ENCODE measurements at places on chromosomes 7 and 10.

GRCh38 chr10:72694476-72695369, 2.8 kb downstream of the MCU start:
- DNase-seq = peak; percentile 65

GRCh38 chr10:65555192-65555591, 1370.6 kb upstream of the LRRTM3 start:
- no peak for DNase-seq

DNA sequence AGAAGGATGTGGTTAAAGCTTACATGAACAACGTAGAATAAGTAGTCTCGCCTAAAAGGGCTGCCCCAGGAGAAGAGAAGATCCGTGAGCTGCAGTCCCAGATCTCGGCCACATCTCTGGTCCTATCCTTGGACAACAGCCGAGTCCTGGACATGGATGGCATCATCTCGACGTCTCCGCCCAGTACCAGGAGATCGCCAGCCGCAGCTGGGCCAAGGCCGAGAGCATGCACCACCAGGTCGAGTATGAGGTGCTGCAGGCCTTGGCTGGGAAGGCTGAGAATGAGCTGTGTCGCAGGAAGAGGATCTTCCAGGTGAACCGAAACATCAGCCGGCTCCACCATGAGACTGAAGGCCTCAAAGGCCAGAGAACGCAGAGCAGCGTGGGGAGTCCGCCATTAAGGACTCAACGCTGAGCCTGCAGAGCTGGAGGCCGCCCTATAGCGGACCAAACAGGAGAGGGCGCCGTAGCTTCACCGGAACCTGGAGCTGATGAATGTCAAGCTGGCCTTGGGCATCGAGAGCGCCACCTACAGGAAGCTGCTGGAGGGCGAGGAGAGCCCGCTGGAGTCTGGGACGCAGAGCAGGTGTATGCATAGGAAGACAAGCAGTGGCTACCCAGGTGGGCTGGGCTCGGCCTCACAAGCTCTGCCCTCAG, 22.2 kb downstream of the LIPK start:
- DNase-seq = no peak

DNA sequence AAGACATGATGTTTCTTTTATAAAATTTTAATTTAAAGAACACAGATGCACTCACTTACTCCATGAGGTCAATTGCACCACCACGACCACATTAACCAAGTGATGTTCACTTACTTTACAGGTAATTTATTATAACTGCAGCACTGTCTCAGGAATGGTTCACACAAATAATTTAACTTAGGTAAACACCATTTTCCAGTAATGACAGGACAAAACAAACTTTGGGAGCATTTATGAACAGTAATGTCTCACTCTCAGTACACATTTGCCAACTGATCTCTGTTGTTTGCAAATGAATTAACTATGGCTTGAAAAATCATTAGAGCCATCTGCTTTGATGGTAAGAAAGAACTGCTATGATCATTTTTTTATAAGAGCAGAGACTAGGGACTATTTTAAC, 150.4 kb downstream of the ETV1 start:
- no peak for DNase-seq

DNA sequence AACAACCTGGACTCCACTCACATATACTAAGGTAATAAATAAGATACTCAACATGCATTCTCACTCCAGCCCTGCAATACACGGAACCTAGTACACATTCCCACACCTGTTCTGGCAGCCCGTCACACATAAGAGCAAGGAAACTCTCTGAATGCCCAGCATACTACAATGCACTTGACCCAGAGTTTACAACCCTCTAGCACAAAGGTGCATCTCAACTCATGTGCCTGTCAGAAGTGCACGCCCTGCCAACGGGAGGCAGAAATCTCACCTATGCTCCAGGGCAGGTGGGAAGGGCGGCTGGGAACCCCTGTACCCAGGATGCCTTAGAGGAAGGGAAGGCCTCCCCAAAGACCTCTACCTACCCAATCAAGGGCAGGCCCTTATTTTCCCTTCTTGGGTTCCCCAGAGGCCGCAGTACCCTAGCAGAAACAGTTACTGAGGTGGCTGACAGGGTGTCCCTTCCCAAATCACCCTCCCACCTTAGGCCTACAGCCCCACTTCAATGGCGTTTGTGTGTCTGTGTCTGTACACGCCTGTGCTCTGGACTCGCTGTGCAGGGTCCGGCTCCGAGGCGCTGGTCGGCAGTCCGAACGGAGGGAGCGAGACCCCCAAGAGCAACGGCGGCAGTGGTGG, 2.0 kb downstream of the EVX1 start:
- DNase-seq = no peak

GRCh38 chr7:774161-775109, 47.4 kb upstream of the PRKAR1B start:
- DNase-seq = peak; percentile 20

DNA sequence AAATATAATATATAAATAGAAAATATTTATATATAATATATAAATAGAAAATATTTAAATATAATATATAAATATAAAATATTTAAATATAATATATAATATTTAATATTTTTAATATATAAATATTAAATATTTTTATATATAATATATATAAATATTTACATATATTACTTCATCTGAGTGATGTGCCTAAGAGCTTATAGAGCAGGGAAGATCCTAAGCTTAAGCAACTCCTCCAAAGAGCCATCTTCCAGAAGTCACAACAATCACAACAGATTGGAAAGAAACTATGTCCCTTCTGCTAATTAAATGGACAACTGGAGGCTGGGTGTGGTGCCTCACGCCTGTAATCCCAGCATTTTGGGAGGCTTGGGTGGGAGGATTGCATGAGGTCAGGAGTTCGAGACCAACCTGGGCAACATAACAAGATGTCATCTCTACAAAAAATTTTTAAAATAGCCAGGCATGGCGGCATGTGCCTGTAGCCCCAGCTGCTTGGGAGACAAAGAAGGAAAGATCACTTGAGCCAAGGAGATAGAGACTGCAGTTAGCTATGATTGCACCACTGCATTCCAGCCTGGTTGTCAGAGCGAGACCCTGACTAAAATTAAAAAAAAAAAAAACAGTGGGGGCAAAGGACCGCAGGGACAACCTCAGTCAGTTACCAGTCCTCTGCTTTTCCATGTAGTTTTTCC, 198.7 kb downstream of the SKIDA1 start:
- no peak for DNase-seq

- no peak for DNase-seq
Observed at GRCh38 chr10:75294031-75294437, 58.3 kb upstream of the COMTD1 start.

- DNase-seq = no peak
Observed at GRCh38 chr10:128345353-128345752, 219.1 kb upstream of the MKI67 start.
